Lower lobe of right lung (tissue), 2 donors: ENCODE measurements at places on chromosomes 6 and 20. TPM values are rescaled to one million over a fixed set of nuclear protein-coding genes. Genes with fewer than 3 reads are reported as not detected.

NFATC2 gene
- 6.6 TPM for total RNA-seq

KHDRBS2 gene
- total RNA-seq = 10.9 TPM

SLC22A2 gene
- not detected for total RNA-seq

NKX2-4 gene
- total RNA-seq = not detected

BHLHE23 gene
- not detected for total RNA-seq

MYMX gene
- not detected for total RNA-seq

HLA-DRA gene
- total RNA-seq = 2,056 TPM

POPDC3 gene
- total RNA-seq = 0.80 TPM

EPPIN gene
- 0.38 TPM for total RNA-seq

XKR7 gene
- 0.06 TPM for total RNA-seq

C6orf47 gene
- 24.7 TPM for total RNA-seq

TAF4 gene
- 17.6 TPM for total RNA-seq

POM121L2 gene
- total RNA-seq = not detected

OXT gene
- total RNA-seq = not detected

TFAP2C gene
- 4.2 TPM for total RNA-seq

PAX1 gene
- total RNA-seq = not detected

KIF6 gene
- 2.5 TPM for total RNA-seq

TTK gene
- total RNA-seq = 1.7 TPM

MCHR2 gene
- not detected for total RNA-seq

B3GAT2 gene
- total RNA-seq = 0.12 TPM

FLOT1 gene
- 151 TPM for total RNA-seq

VWA7 gene
- total RNA-seq = 4.2 TPM

VSTM2L gene
- total RNA-seq = 14.1 TPM

ULBP2 gene
- 2.2 TPM for total RNA-seq

SMIM29 gene
- total RNA-seq = 29.8 TPM

TSHZ2 gene
- 12.6 TPM for total RNA-seq

ANKEF1 gene
- 3.8 TPM for total RNA-seq

SLC17A1 gene
- total RNA-seq = not detected

SMLR1 gene
- total RNA-seq = not detected

TMEM217 gene
- total RNA-seq = 1.1 TPM

ZNF133 gene
- 12.4 TPM for total RNA-seq

CLVS2 gene
- 0.03 TPM for total RNA-seq

TCP1 gene
- 112 TPM for total RNA-seq

HDGFL1 gene
- total RNA-seq = not detected

ARFGEF3 gene
- total RNA-seq = 33.8 TPM

ZSWIM3 gene
- 3.0 TPM for total RNA-seq

OR2J3 gene
- not detected for total RNA-seq

NRSN1 gene
- not detected for total RNA-seq

THBS2 gene
- 8.8 TPM for total RNA-seq

AGER gene
- total RNA-seq = 882 TPM

SLC22A1 gene
- total RNA-seq = 2.6 TPM

SLC32A1 gene
- not detected for total RNA-seq

WFDC10B gene
- 1.2 TPM for total RNA-seq

SUMO4 gene
- 2.0 TPM for total RNA-seq

TMEM244 gene
- not detected for total RNA-seq

IGF2R gene
- 156 TPM for total RNA-seq

PGC gene
- total RNA-seq = 947 TPM

HLA-DQB2 gene
- total RNA-seq = 74.8 TPM

SLC22A7 gene
- not detected for total RNA-seq
